Right cardiac atrium (tissue), 5 donors: ENCODE measurements at places on chromosomes 6 and 20. TPM values are rescaled to one million over a fixed set of nuclear protein-coding genes. Genes with fewer than 3 reads are reported as not detected.

The GATA5 gene
- total RNA-seq, result 2.3 TPM

The ECT2L gene
- 2.8 TPM for total RNA-seq

The FAM209B gene
- total RNA-seq, result not detected

The TRAM2 gene
- 18.2 TPM for total RNA-seq

The TCP11 gene
- total RNA-seq, result not detected

The CLPSL1 gene
- total RNA-seq, result not detected

The CD24 gene
- 1.1 TPM for total RNA-seq

The POU5F1 gene
- 0.74 TPM for total RNA-seq

The MED20 gene
- total RNA-seq, result 16.0 TPM
